ENCODE measurements at places on chromosomes 5 and 9. TPM values are rescaled to one million over a fixed set of nuclear protein-coding genes. Genes with fewer than 3 reads are reported as not detected.

DNA sequence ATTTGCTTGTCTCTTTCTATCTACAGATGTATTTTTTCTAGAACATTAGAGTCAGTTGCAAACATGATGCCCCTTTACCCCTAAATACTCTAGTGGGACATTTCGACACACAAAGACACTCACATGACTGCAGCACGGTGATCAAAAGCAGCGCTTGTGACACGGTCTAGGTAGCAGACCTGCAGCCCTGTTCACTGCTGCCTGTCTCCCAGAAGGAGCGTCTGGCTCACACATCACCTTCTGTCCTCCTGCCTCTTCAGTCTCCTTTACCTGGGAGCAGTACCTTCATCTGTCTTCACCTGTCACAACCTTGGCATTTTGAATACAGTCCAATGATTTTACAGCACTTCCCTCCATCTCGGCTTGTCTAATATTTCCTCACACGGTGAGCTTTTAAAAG is 51.9 kb upstream of the SH3PXD2B start:
- DNase-seq = no peak

DNA sequence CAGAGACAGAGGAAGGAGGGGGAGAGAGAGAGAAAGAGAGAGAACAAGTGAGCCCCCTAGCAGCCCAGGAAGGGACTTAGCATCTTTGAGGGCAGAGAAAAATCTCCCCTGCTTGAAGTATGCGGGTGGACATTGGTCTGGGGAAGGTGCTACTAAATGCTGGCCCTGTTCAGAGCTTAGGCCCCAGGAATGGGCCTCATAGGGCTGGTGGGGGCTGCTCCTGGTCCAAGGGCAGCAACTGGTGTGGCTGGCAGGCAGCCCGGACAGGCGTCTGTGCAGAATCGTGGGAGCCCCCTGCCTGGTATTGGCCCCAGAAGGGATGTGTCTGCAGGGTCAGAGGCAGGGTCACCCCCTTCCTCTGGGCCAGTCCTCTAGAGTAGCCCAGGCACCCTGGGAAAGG is 47.8 kb upstream of the SUSD3 start:
- no peak for DNase-seq

DNA sequence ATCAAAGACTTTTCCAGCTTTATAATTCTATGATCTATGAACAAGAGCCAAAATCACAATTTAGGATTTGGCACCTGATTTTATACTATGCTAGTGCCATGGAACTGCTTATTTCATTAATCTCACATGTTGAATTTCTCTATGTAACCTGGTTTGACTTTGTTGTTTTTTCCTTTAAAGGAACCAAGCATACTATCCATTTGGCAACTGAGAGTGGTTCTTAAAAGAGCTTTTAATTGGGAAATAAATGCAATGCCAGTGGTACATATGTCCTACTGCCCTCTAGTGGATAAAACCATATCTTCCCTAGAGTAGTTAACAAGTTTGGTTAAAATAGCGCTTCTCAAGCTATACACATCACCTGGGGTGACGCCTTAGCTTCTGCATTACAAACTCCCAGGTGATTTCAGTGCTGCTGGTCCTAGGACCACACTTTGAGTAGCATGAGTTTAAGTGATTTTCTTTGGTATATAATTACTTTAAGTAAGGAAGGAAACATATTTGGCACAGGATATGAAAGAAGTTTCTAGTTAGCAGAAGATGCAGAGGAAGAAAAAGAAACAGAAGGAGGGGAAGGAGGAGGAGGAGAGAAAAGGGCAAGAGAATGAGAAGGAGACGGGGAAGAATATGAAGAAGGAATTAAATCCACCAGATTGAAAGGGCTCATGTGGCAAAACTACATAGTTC is 56.8 kb downstream of the FGF10 start:
- DNase-seq = no peak

GRCh38 chr9:94826644-94827410 is 100.3 kb downstream of the AOPEP start:
- DNase-seq = no peak

STPG3 gene
- not detected for total RNA-seq

GRCh38 chr9:96139592-96140295 is 162.2 kb downstream of the HSD17B3 start:
- no peak for DNase-seq

- no peak for DNase-seq
Measured at GRCh38 chr5:125267636-125268248, 521.3 kb upstream of the ZNF608 start.

GRCh38 chr9:36214571-36214970 is 23.9 kb downstream of the CLTA start:
- no peak for DNase-seq

PANK3 gene
- total RNA-seq = 56.2 TPM

DNA sequence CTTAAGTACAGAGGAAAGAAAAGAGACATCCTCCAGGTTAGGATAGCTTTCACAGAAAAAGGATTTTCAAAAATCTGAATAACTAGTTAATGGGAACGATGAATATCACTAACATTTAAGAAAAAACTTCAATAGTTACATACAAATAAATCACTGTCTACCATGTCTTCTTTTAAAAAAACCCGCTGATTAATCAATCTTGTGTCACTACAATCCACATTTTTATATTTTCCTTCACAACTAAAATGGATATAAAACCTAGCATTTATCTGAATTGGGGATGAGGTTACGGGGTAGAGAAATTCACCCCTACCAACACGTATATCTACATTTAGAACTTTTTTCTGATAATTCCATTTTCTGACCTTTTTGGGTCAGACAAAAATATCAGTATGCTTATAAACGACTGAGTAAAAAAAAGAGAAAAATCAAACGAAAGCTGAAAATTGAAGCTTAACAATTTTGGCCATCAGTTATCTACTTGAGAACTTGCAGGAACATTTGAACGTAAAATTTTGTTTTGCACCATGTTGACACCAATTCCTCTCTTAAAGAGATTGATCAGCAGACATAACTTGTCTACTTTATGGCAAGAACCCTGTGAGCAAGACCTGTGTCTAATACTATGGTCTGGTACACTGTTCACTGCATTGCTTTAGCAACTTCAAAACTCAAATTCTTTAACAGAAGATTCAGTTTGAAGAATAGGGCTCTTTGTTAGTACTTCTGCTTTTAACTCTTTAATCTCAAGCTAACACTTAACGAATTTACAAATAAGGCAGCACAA is 4.8 kb downstream of the NR3C1 start:
- DNase-seq = no peak

- no peak for DNase-seq
Measured at GRCh38 chr9:96514800-96515158, 64.8 kb downstream of the HABP4 start.

FAM13B gene
- 14.0 TPM for total RNA-seq

DNA sequence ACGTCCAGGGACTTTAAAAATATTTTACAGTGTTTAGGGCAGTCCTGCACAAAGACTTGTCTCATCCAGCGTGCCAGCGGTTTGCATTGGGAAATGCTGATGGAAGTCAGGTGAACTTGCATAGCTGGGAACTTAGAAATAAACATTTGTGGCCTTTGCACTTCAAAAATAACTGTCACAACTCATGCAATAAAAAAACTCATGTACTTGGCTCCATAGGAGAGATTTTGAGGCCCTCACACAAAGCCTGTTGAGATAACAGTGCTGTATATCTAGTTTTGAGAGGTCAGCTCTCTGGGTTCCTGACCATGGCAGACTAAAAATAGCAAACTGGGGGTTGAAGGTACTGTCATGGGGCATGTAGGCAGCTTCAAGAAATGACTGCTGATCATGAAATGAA is 5.5 kb downstream of the COMMD10 start:
- no peak for DNase-seq

DNA sequence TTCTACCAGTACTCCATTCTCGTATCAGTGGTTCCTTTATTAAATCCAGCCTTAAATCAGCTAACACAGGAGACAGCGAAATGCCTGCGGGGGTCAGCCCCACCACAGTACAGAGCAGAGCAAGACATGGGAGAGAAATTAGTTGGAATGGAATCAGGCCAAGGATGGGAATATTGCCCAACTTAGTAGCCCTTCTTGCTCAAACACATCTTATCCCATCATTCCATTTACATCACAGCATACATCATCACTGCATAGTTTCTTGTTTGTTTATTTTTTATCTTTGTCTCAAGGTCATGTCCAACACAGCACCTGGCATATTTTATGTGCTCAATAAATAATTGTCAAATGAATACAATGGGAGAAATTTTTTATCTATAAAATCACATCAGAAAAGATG is 34.3 kb upstream of the DAB2 start:
- DNase-seq = no peak

- no peak for DNase-seq
Measured at GRCh38 chr9:78363221-78363620, 66.3 kb downstream of the PSAT1 start.

- no peak for DNase-seq
Measured at GRCh38 chr9:71941060-71941568, 29.7 kb downstream of the C9orf85 start.

MARCOL gene
- total RNA-seq = not detected

DNA sequence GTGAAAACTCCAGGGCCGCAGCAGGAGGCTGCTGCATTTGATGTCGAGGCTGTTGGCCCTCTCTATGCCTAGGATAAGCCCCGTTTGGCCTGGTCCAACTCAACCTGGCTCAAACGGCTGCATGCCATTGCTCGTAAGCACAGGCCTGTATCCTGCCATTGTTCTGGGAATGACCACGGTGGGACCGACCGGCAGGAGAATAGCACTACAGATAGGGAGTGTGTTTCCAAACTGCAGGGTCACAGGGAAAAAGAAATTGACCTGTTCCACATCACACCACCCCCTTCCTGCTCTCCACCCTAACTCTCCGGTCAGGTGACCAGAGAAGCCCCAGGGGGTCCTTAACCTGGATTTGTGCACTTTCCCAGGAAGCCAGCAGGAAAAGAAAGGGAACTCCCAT is 278.7 kb upstream of the KLF4 start:
- DNase-seq = no peak

DNA sequence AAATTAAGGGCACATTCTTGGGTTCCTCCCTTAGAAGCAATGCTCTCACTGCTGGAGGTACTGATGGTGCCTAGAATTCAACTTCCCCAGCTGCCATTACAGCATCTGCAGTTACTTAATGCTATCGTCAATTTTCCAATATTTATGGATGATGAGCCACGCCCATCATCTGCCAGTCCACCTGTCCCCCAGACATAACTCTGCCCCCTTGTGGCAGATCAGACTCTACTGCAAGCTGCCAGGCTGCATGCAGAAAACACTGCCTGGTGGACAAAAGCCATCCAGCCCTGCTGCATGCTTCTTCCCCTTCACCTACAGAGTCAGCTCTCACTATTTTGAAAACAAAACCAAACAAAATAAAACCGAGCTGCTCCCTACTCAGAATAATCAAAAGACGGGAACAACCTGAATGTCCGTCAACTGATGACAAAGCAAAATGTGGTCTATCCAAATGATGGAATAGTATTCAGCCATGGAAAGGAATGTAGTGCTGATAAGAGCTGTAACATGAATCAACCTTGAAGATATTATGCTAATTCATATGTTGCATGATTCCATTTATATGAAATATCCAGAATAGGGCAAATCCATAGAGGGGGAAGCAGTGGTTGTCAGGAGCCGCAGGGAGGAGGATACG is 66.4 kb downstream of the RETREG1 start:
- peak; percentile 63 for DNase-seq

CCDC152 gene
- total RNA-seq = 12.2 TPM

GRCh38 chr5:41083306-41083705 is 12.2 kb upstream of the MROH2B start:
- DNase-seq = no peak

GPR107 gene
- 17.7 TPM for total RNA-seq

DNA sequence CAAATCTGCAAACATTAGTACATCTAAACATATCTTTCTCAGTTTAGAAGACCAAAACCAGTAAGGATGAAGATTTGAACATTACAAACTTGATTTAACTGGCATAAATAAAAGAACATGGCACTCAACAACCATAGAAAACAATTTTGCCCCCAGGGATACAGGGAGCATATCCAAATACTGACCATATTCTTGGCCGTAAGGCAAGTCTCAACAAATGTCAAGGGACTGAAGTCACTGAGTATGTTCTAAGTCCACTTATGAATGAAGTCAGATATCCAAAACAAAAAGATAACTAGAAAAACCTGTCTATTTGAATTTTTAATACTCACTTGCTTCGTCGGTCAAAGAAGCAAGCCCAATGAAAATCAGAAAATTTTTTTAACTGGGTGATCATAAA is 14.1 kb downstream of the FEM1C start:
- no peak for DNase-seq

DNA sequence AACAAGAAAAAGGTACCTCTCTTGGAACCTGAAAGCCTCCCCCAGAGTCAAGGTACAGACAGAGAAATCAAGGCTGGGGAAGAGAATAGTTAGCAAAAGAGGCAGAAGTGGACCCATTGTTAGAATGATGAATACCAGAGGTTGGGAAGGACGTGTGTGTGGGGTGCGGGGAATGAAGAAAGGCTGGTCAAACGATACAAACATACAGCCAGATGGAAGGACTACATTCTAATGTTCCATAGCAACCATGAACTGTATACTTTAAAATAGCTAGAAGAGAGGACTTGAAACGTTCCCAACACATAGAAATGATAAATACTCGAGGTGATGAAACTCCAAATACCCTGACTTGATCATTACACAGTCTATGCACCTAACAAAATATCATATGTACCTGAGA is 7.1 kb downstream of the CCDC69 start:
- DNase-seq = no peak

GRCh38 chr5:154669402-154669801 is 85.8 kb upstream of the LARP1 start:
- no peak for DNase-seq

DNA sequence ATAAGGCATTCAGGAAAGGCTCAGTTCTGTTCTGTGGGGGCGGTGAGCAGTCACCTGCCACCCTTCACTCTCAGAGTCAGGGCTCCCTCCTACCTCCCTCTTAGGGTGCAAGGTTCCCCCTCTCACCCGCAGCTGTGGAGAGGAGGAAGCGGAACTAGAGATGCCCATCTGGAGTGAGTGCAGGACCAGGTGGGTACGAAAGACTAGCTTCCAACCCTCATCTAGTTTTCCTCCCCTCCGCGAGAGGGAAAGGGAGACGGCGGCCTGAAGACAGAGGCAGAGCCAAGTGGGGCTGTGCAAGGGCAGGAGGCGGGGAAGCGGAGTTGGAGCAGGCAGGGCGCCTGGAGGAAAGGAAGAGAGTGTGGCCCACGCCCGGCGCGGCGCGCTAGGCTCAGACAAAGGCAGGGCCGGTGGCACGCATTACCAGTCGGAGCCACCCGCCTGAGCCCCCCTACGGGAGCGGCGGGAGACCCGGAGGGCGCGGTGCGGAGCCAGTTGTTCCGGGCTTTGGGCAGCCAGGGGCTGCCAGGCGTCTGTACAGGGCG is 7.3 kb downstream of the PRR7 start:
- peak; percentile 60 for DNase-seq

ARL14EPL gene
- not detected for total RNA-seq

PLGRKT gene
- 47.9 TPM for total RNA-seq

FABP6 gene
- total RNA-seq = not detected

SLC36A3 gene
- total RNA-seq = not detected

- DNase-seq = no peak
Measured at GRCh38 chr5:137036640-137037039, 462.5 kb downstream of the SPOCK1 start.
